ENCODE measurements at places on chromosomes 12 and 14. TPM values are rescaled to one million over a fixed set of nuclear protein-coding genes. Genes with fewer than 3 reads are reported as not detected.

GRCh38 chr14:68239988-68240771, 420.6 kb downstream of the RAD51B start:
- no peak for DNase-seq

APOLD1 gene
- total RNA-seq: 21.4 TPM

- no peak for DNase-seq
Observed at GRCh38 chr12:46743456-46743855, 82.3 kb downstream of the SLC38A4 start.

CD163 gene
- total RNA-seq: not detected

GRCh38 chr12:14257303-14257733, 108.2 kb upstream of the ATF7IP start:
- DNase-seq: no peak

LIN7A gene
- 20.1 TPM for total RNA-seq

GRCh38 chr14:67573228-67574010, 26.6 kb downstream of the PIGH start:
- DNase-seq: no peak

DNA sequence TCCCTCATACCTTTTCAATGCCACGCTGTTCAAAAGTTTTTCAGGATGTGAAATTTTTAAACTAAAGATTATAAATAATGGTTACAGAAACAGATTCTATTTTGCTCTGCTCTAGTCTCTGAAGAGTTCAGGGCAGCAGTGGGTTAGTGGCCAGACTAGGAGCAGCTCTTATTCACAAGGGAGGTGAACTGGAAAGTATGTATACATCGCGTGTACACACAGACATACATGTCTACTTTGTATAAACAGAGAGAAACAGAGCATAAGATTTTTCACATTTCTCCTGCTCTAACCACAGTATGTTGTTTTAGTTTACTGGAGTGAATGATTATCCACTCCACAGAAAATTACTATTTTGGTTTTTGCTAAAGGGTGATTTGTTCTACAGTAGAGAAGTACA, 74.4 kb upstream of the CRY1 start:
- DNase-seq: no peak

DNA sequence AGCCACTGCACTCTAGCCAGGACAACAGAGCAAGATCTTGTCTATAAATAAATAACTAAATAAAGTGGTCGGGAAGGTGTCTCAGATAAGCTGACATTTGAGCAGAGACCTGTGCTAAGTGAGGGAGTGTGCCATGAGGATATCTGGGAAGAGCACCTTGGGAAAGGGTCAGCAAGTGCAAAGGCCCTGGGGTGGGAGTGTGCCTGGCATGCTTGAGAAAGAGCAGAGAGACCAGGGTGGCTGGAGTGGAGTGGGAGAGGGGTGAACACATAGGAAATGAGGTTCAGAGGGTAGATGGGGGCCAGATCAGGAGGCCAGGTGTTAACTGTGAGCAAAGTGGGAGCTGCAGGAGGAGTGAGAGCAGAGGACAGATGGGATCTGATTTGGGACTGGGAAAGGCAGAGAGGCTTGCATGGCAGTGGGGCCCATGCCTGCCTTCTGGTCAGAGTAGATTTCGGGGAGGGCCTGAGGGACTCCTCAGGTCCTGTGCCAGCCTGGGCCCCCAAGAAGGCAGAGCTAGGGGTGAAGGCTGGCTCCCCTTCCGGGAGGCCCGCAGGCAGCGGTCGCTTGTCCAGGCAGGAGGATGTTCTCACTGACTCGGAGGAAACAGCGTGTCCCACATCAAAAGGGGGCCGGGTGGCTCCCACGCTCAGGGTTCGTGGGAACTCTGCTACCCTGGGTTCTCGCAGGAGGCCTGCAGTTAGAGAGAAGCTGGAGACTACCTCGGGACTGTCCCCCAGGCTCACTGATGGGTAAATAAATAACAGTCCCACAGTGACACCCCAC, 32.6 kb downstream of the DTX1 start:
- DNase-seq: no peak

DNA sequence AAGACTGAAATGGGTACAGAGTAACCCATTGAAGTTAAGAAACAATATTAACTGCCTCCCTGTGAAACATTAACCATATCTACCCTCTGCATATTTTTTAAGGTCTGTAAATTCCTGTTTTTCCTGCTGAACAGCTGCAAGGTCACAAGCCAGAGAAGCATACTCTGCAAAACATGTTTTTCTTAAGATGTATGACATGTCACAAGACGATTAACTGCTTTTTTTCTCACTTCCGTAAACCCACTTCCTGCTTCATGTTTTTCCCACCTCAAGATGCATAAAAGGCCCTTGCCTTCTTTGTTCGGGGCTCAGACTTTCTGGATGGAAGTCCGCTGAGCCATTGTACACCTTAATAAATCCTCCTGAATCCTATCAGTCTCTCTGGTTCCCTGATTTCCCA, 504.7 kb upstream of the MIS18BP1 start:
- no peak for DNase-seq

DNA sequence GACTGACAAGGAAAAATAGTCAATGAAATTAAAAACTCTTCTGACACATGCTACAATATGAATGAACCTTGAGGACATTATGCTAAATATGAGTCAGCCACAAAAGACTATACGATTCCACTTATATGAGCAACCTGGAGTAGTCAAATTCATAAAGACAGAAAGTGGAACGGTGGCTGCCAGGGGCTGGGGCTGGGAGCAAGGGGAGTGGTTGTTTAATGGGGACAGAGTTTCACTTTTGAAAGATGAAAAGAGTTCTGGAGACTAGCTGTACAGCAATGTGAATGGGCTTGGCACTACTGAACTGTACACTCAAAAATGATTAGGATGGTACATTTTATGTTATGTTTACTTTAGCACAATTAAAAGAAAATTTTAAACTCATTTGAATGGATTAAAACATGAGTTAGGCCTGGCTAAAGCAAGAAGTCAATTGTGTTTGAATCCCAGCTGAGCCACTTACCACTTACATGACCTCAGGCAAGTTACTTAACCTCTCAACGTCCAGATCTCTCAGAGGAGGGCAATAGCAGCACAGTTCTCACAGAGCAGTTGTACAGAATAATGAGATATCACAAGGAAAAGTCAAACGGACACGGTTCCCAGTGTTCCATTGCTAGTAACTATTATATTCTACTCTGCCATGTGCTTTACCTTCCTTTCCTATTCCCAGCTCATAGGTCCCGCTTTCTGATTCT, 102.5 kb downstream of the SPTSSA start:
- no peak for DNase-seq

DNA sequence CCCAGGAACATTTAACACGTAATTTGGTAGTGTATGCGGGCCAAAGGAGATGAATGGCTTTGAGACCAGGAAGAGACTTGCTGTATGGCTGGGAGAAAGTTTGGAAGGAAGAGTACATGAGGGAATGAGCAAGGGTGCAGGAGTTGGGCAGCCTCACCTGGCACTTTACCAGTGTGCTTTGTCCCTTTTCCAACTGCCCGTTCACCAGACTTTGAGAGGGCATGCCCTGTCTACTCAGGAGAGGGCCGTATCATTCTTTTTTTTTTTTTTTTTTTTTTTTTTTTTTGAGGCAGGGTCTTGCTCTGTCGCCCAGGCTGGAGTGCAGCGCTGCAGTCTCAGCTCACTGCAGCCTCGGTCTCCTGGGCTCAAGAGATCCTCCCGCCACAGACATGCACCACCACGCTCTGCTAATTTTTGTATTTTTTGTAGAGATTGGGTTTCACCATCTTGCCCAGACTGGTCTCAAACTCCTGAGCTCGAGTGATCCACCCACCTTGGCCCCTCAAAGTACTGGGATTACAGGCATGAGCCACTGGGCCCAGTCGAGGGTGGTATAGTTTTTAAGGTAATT, 6.5 kb downstream of the DYNC1H1 start:
- no peak for DNase-seq

YBX3 gene
- 325 TPM for total RNA-seq

ADAMTS20 gene
- total RNA-seq: not detected

AGAP2 gene
- not detected for total RNA-seq

DNA sequence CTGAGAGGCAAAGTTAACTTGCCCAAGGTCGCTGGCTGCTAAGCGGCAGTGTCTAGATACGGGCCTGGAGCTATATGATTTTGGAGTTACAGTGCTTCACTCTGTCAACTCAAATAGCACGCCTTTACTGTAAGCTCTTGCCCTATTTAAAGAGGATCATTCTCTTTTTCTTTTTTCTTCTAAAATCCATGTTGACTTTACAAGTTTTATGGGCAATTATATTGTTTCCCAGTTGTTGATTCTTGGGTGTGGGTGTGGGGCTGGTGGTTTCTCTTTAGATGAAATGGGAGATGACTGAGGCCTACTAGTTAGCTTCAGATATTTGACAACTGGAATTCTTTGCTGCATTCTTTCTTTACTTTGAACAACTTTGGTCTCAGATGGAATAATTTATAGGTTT, 70.7 kb downstream of the C12orf75 start:
- no peak for DNase-seq

- peak; percentile 85 for DNase-seq
Observed at GRCh38 chr12:52181746-52182145, 10.1 kb downstream of the KRT80 start.

CPNE6 gene
- total RNA-seq: not detected

DNA sequence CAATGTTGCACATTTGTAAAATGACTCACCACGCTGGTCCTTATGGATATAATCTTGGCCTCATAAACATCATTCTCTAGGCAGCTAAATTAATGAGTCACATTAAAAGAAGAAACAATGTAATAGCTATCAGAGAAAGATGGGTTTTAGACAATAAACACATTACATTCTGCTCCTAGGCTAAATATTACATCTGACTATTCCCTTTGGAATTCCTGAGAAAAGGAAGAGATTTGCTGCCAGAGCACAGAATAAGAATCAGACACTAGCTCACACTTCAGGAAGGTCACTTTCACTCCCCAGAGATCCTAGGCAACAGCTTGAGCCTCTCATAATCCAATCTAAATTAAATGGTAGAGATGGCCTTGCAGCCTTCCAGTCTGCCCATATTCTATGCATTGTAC, 218.2 kb downstream of the PTPRO start:
- DNase-seq: peak; percentile 16

SERPINA12 gene
- not detected for total RNA-seq

PROX2 gene
- not detected for total RNA-seq

DNA sequence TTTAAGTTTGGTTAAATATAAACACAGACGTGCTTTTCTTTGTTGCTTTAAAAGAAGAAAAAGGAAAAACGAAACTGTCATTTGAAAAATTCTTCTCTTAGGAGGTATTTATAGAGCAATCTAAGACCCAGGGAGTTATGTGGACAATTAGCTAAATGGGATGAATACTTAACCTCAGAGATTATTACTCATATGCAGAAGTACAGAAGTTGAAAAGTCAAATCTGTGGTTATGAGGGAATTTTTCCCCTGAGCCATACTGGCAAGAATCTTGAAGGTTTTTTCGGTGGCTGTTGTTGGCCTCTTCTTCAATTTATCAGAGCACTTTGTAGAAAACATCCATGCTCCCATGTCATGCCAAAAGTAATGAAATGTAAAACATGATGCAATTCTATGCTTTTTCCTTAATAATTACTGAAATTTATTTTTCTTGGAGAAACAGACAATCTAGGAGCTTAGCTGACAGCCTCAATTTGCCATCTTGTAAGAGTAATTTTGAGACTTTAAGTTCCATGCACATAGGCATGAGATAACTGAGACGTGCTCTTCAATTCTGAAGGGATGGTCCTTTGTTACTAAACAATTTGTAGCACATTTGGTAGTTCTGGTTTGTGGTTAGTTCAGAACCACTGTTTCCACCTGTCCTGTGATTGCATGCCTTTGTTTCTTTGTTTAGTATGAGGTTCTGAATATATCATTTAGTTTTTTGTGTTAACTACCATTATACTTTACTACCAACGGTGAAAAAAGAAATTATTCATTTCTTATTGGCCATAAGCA, 126.6 kb downstream of the BCAT1 start:
- DNase-seq: no peak

- DNase-seq: no peak
Observed at GRCh38 chr14:22753586-22753985, 12.9 kb upstream of the OXA1L start.

GRCh38 chr12:19761463-19761862, 322.2 kb downstream of the AEBP2 start:
- no peak for DNase-seq

PPFIA2 gene
- not detected for total RNA-seq

GLTP gene
- total RNA-seq: 24.0 TPM

- no peak for DNase-seq
Observed at GRCh38 chr12:131040491-131040890, 86.8 kb downstream of the ADGRD1 start.

DLK1 gene
- not detected for total RNA-seq

ACSM4 gene
- total RNA-seq: not detected

GRCh38 chr14:66395300-66395699, 90.9 kb upstream of the CCDC196 start:
- DNase-seq: no peak

GRCh38 chr14:50061664-50062437, 54.5 kb downstream of the VCPKMT start:
- no peak for DNase-seq

GRCh38 chr12:104480826-104481440, 24.2 kb downstream of the CHST11 start:
- peak; percentile 30 for DNase-seq
